ENCODE measurements at places on chromosomes 5 and 9.

DNA sequence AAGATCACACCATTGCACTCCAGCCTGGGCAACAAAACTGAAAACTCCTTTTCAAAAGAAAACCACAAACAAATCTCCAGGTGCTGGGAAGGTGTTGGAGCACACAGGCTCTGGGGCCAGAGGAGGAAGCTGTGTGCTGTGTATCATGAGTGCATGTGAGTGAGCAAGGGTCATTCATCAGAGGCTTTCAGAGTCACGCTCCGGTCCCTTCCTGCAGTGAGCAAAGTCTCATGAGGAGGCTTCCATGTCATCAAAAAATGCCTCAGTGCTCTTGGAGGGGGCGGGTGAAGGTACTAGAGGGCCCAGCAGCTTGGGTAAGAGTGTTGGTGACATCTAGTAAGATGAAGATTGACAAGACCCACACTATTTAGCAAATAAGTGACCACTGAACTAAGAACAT is 48.3 kb upstream of the TESK1 start:
- DNase-seq, result no peak

DNA sequence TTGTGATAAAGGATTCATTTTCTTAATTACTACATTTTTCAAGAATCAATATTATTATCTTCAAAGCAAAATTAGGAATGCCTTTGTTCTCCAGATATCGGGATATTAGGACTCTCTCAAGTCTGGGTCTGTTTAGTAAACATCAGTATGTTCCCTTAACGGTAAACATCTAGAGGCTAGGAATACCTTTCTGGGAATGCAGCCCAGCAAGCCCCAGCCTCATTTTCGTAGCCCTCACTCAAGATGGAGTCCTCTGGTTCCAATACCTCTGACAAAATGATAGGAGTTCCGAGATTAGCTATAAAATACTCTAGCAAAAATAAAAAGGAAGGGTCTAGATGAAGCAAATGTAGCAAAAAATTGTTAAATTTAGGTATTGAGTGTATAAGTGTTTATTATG is 84.5 kb downstream of the TEX10 start:
- DNase-seq, result no peak

DNA sequence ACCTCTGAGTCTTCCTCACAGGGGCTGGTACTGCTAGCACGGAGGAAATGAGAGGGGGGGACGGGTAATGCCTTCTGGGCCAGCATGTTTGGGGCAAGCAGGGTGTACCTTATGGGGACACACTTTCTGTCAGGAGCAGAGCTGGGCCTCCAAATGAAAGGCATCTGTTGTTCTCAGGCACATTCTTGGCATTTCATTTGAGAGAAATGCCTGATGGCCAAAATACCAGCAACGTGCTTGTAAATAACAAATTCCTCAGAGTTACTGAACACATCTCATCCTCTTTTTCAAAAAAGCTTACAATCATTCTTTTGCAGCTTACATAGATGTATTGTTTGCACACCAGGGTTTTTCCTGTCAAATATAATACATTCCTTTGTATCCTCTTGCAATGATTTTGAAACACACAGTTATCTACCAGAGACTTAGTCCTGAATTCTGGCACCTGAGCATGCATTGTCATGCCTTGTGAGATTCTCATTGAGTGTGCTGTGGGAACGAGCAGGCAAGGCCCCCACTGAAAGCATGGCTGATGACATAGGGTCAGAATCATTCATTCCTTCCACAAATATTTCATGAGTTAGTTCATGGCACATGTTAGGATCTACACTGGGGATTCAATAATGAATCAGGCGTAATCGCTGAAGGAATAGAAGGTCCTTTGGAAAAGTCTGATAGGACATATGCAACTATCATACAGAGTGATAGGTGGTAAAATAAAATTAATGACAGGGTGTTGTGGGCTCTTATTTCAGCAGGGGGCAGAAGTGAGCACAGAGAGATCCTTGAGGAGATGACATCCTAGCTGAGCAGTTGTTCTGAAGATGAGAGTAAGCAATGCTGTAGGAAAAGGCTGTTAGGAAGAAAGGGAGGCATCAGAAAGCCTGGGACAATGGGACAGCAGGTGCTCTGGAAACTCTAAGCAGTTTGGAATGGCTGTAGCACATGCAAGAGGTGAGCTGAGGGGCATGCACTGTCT is 260.9 kb upstream of the TUT7 start:
- DNase-seq, result peak; percentile 30

- DNase-seq, result no peak
Measured at GRCh38 chr5:169909945-169910344, 70.3 kb downstream of the INSYN2B start.

DNA sequence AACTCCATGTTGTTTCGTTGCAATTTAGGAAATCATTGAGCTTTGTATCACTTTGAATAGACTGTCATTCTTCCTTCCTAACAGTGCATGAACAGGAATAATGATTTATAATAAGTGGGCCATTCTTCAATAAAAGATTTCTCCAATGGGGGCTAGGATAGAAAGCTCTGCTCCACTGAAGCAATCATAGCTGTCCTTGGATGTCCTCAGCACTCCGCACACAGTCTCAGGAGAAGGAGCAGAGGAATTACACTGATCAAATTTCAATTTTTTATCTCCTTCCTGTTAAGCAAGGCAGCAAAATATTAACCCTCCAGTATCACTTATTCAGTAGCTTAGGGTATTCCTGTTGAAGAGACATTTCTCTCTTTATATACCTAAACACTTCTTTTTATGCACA is 532.7 kb upstream of the ST8SIA4 start:
- no peak for DNase-seq

GRCh38 chr9:6899274-6899673 is 141.5 kb downstream of the KDM4C start:
- DNase-seq, result no peak

GRCh38 chr5:39228596-39228995 is 9.2 kb upstream of the FYB1 start:
- no peak for DNase-seq

DNA sequence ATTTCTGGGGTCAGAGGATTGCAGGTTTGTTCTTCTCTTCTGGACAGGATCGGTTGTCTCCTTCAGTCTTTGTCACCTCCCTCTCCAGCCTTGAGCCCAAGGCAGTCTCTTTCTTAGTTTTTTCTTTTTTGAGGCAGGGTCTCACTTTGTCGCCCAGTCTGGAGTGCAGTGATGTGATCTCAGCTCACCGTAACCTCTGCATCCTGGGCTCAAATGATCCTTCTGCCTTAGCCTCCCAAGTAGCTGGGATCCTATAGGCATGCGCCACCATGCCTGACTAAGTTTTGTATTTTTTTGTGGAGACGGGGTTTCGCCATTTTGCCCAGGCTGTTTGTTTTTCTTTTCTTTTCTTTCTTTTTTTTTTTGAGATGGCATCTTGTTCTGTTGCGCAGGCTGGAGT is 6.1 kb downstream of the PRRC2B start:
- DNase-seq, result no peak

DNA sequence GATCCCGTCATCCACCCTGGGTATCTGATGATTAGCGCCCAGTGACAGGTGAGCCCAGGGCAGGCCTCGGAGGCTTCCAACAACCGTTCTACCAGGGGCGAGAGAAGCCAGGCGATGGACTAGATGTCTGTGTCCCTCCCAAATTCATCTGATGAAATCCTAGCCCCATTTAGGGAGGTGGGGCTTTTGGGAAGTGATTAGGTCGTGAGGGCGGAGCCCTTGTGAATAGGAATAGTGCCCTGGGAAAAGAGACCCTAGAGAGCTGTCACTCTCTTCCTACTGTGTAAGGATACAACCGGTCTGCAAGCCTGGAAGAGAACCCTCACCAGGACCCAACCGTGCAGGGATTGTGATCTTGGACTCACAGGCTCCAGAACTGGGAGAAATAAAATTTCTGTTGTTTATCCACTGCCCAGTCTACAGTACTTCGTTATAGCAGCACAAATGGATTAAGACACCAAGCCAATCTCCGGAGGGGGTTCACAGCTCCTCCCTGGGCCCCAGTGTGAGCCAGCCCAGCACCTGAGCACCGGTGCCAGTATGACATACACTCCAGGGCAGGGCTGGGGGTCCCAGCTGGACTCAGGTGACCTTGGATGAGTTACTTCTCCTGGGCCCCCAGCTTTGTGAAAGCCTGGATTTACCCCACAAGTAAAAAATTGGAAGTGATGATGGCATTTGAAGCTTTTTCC is 162.2 kb downstream of the DAB2IP start:
- DNase-seq, result no peak

- DNase-seq, result no peak
Measured at GRCh38 chr9:128735373-128735772, 11.4 kb upstream of the ZDHHC12 start.

GRCh38 chr5:83553000-83553486 is 81.5 kb downstream of the VCAN start:
- DNase-seq, result no peak

GRCh38 chr5:159628703-159629102 is 287.6 kb upstream of the ADRA1B start:
- DNase-seq, result peak; percentile 8

GRCh38 chr5:180153991-180154390 is 55.0 kb downstream of the RASGEF1C start:
- no peak for DNase-seq

GRCh38 chr5:83471405-83472212 is at the start of gene VCAN:
TSS of gene VCAN (plus strand) at chr5:83471744. CDS start at chr5:83483519, 11,775 bp downstream.
- DNase-seq, result no peak

- peak; percentile 84 for DNase-seq
Measured at GRCh38 chr9:112793213-112793810, 42.8 kb downstream of the SNX30 start.

DNA sequence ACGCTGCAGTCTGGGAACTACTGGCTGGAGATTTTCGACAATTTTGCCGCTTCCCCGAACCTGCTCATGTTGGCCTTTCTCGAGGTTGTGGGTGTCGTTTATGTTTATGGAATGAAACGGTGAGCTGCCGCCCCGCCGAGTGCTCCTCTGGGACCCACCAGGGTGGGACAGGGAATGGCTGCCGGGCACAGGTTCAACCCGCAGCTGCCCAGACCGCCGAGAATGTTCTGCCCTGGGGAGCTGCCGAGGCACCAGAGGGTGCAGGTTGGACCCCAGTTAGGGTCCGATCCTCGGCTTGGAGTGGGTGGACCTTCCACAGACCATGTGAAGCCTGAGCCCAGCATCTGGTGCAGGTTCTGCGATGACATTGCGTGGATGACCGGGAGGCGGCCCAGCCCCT is 19.1 kb downstream of the SLC6A18 start:
- DNase-seq, result no peak

GRCh38 chr9:86093788-86094555 is 5.4 kb downstream of the GOLM1 start:
- no peak for DNase-seq

DNA sequence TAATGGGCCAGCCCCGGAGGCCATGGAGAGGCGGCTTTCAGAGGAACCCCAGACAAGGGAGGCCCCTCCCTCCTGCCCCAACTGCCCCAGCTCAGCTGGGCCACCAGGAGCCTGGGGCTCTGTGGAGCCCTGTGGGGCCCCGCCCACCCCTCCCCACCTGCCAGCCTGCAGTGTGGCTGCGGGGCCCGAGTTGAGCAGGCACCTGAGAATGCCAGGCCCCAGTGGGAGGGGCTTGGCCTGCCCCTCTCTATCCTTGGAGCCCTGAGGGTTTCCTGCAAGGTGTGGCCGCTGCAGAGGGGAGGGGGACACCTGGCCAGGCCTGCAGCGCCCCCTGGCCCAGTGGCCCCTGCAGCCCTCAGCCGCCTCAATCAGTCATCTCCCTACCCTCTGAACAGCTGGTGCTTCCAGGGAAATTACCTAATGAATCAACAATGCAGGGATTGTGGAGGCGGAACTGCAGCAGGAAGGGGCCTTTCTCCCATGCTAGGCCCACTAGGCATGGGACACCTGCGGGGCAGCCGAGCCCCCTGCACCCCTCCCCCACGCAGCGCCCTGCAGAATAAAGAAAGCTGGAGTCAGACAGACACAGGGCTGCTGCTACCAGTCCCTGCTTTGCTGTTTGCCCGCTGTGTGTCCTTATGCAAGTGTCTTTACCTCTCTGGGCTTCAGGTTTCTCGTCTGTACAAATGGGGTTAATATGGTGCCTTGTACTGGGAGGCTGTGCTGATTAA is 48.0 kb downstream of the LMX1B start:
- no peak for DNase-seq

DNA sequence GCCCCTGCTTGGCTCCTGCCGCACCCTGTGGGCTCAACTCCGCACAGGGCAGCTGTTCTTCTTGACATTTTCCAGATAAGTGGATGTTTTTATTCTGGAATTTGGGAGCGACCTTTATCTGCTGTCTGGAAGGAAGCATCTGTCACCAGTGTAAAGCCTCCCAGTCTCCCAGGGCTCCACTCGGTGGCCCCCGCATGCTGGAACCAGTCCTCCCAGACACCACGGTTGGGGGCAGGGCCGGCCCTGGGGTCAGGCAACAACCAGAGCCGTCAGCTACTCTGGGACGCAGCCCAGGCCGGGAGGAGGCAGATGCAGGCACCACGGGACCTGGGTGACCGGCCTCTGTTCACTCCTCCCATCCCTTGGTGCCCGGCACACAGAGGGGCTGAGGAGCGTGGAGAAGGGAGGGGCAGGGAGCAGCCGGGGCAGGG is 92.8 kb upstream of the ADAMTS2 start:
- DNase-seq, result no peak

GRCh38 chr5:135737701-135738563 is 96.5 kb upstream of the SLC25A48 start:
- DNase-seq, result no peak

GRCh38 chr5:157874861-157875260 is 15.9 kb upstream of the CLINT1 start:
- DNase-seq, result peak; percentile 20

DNA sequence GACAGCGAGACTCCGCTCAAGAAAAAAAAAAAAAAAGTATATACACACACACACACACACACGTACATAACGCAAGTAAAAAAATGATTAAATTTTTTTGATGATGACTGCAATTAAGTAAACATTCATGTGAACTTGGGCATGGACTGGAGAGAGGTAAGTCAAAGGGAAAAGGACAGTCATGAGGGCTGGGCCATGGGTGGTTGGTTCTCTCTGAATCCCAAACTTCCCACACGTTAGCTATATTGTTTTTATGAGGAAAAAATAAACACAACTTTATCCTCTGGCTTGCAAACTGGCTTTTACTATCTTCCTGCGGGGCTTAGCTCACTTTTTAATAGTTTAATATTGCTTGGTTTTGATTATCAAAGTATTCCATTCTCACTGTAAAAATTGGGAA is 53.7 kb downstream of the GOLM1 start:
- DNase-seq, result no peak

GRCh38 chr9:96062031-96062430 is 186.5 kb downstream of the ERCC6L2 start:
- DNase-seq, result no peak

DNA sequence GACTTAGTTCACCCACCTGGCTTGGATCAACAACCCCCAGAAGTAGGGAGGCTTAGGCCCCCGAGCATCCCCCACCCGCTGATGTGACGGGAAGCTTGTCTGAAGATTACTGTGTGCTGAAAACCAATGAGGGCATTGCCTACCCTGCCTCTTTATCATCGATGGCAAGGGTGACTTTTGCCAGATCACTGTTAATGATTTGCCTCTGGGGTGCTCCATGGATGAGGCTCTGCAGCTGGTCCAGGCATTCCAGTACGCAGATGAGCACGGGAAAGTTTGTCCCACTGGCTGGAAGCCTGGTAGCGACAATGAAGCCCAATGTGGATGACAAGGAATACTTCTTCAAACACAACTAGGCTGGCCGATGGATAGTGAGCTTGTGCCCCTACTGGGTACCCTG is 22.0 kb downstream of the RUFY1 start:
- DNase-seq, result no peak
